ENCODE measurements at places on chromosomes 11 and 22.

GRCh38 chr22:49405590-49405989 lies 422.1 kb downstream of the BRD1 start:
- no peak for DNase-seq

DNA sequence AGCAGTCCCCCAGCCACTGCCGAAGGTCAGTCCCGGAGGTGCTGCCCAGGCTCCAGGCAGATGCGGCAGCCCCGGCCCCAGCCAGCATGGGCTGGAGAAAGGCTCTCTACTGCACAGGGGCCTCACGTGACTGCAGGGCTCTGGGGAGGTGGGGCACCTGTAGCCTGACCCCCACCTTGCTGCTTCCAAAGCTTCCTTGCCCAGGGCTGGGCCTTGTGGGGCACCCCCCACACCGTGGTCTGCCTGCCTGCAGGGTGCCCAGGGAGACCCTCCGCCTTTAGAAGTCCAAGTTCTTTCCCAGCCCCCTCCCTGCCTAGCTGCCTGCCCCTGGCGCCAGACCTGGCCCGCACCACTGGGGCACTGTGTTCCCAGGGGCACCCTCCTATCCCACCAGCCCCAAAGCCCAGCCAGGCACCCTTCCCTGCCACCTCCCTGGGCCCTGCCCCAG lies 28.4 kb upstream of the TXNRD2 start:
- no peak for DNase-seq

DNA sequence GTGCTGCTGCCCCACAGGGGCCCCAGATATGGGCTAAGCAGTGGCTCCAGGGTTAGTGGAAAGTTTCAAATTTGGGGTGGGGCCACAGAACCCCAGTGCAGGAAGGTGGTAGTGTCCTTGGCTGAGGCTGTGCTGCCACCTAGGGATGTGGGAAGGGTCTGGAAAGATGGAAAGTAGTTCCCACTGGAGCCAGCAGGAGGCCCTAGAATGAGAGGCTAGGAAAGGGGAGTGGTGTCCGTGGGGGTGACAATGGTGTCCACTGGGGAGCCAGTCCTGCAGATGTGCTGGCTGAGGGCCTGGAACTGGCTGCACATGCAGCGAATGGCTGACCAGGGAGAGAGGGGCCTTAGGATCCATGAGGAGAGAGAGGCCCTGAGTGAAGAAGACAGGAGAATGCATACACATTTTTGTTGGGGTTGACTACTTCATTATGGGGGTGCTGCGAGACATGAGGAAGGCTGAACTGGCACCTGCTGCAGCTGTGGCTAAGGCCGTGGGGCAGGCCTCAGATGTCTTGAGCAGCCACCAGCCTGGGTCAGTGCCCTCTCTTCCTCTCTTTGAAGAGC lies 21.1 kb downstream of the RFPL3 start:
- no peak for DNase-seq

GRCh38 chr22:17890245-17890671 lies 116.0 kb upstream of the BID start:
- DNase-seq = no peak

DNA sequence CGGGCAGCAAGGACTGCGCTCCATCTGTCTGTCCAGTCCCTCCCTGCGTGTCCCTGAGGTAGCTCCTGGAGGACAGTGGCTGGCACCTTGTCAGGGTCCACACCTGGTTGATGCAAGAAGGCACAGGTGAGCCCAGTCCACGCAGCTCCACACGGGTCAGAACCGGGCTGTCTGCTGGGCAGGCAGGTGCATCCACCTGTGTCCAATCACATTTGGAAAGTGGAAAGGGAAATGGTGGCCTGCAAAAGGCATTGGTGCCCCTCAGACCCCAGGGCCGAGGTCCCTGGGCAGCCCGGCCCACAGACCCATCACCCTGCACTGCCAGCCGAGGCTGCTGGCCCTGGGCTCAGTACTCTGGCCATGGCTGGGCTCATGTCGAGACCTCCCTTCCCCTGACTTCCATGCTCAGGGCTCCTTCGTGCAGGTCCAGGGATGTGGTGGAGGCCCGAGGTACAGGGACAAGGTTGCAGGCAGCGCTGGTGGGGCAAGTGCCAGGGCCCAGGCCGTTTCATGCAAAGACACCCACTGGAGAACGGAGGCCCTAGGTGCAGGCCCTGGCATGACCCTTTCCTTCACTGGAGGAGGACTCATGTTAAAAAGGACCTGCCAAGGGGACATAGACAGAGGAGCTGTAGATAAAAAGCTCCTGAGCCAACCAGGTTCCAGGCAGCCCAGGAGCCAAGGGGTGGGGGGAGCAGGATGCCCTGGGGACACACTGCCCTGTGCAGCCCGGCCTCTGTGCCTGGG lies 38.9 kb upstream of the TH start:
- DNase-seq = no peak

GRCh38 chr11:111194860-111195568 lies 50.5 kb upstream of the POU2AF2 start:
- no peak for DNase-seq

- DNase-seq = no peak
These were observed 664.3 kb downstream of the BRD1 start for GRCh38 chr22:49163258-49163959.

DNA sequence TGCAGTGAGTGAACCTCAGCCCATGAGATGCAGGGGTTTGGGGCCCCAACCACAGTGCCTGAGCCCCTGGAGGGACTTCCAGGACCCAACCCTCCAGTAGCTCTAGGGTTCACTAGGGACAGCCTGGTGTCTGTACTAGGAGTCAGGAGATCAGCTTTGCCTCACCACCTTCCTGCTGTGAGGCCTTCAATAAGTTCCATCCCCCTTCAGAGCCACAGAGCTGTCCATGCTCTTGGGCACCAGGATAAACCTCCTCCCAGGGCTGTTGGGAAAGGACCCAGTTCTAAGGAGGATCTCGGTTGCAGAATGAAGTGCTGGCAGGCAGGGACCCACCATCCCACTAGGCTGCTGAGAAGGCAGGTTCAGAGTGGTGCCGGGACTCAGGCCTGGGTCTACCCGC lies 9.7 kb downstream of the ARHGEF17 start:
- DNase-seq = no peak

DNA sequence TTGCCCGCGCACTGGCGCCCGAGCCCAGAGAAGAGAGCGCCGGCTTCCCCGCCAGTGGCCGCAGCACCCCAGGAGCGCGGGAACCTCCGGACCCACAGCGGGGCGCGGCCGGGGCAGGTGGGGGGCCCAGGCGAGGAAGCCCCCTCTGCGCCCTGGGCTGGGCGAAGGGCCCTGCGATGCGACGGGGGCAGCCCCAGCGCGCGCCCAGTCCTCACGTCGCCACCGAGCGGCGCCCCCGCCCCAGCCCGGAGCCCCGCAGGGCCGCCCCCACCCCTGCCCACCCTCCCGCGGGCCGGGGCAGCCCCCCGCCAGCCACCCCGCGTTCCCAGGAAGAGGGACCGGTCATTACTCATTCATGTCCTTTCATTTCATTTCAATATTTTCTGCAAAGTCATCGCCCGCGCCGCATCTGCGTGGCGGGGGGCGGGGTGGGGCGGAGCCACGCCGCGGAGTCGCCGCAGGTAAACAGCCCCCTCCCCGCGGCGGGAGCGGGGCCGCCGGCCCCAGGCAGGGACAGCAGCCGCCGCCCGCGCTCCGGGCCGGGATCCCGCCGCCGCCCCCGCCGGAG lies 673 bp upstream of the PANX2 start:
- peak; percentile 70 for DNase-seq

GRCh38 chr11:119099711-119100110 lies 1.9 kb downstream of the DPAGT1 start:
- no peak for DNase-seq

DNA sequence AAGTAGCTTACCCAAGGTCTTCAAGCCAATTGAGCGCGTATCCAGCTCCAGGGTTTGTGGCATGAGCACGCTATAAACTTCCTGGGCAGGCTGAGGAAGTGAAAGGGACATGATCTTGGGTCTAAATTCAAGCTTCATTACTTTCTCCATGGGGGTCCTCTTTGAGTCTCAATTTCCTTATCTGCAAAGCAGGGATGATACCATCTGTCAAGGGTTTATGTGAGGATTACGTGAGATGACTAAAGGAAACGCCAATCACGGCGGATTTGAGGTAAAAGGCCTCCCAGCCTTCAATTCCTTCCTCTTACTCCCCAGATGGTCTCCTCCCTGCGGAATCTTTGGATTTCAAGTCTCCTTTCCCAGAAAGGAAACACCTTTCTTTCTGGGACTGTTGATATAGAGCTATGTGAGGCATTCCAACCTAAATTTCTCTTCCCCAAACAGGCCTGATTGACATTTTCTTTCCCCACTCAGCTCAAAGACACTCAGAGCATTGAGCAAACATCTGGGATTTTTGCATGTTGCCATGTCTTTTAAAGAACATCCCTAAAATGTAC lies 474.4 kb downstream of the INSC start:
- DNase-seq = no peak

- DNase-seq = no peak
These were observed 12.3 kb downstream of the MS4A6A start for GRCh38 chr11:60170566-60170965.

- no peak for DNase-seq
These were observed 129.5 kb upstream of the E2F8 start for GRCh38 chr11:19370100-19370861.

GRCh38 chr11:7604331-7604955 lies 68.9 kb downstream of the CYB5R2 start:
- no peak for DNase-seq

- DNase-seq = no peak
These were observed 90.0 kb downstream of the DHCR7 start for GRCh38 chr11:71358122-71358728.

DNA sequence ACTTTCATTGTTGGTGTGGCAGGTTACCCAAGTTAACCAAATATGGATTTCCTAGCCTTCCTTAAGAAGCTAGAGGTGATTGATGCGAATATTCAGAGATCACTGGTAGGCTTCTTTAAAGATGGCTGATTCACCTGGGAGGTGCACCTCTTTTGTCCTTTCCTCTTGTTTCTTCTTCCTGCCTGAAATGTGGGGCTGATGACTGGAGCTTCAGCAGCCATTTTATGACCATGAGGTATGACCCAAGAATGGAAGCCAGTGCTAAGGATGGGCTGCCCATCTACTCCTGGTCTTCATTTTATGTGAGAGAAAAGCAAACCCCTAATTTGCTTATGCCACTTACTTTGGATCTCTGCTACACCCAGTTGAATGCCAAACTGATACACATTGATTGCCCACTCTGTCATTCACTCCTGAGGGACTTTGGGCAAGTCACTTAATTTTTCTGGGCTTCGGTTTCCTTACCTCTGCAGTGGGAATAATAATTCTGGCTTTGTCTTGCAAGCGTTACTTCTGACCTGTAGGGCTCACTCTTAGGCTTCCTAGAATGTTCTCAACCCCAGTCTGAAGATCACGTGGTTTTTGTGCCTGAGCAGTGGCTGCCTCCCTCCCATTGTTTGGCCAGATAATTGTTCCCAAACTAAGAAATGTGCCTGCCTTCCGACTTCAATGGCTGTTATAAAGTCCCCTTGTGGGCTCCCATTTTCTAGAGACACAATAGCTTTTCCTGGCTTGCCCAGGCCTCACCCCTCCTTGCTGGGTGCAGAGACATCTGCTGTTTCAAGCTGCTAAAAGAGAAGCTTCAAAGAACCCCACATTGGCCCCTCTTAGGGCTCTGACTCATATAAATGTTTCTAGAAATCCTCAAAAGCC lies 243.1 kb downstream of the ST3GAL4 start:
- DNase-seq = no peak

DNA sequence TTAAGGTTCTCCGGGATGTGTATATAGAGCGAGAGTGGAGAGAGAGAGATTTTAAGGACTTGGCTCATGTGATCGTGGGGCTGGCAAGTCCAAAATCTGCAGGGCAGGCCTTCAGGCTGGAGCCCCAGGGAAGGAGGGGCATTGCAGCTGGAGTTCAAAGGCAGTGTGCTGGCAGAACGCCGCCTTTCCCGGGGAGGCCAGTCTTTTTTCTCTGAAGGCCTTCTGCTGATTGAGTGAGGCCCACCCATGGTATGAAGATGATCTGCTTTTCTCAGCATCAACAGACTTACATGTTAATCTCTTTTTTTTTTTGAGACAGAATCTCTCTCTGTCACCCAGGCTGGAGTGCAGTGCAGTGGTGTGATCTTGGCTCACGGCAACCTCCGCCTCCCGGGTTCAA lies 25.4 kb downstream of the FBLN1 start:
- no peak for DNase-seq

GRCh38 chr22:42974223-42974622 lies 40.7 kb downstream of the PACSIN2 start:
- DNase-seq = no peak
